GM13976 (cell line): ENCODE measurements at places on chromosomes 6 and 20.

- DNase-seq, result peak; percentile 39
Measured at GRCh38 chr6:53437557-53438202, 88.9 kb upstream of the ELOVL5 start.

- no peak for DNase-seq
Measured at GRCh38 chr6:56984361-56984760, 29.5 kb downstream of the BEND6 start.

GRCh38 chr6:18249271-18249670 is 15.1 kb downstream of the DEK start:
- no peak for DNase-seq

- DNase-seq, result no peak
Measured at GRCh38 chr6:163152701-163153100, 261.8 kb upstream of the QKI start.

- DNase-seq, result no peak
Measured at GRCh38 chr20:51346686-51347485, 195.6 kb downstream of the NFATC2 start.

- DNase-seq, result no peak
Measured at GRCh38 chr20:19777981-19778380, 19.9 kb downstream of the RIN2 start.

- no peak for DNase-seq
Measured at GRCh38 chr6:161901740-161902426, 628.0 kb upstream of the AGPAT4 start.

- DNase-seq, result peak; percentile 71
Measured at GRCh38 chr20:1894471-1894950, 696 bp upstream of the SIRPA start.

- no peak for DNase-seq
Measured at GRCh38 chr20:1469306-1469905, 2.8 kb upstream of the NSFL1C start.

- no peak for DNase-seq
Measured at GRCh38 chr6:31585491-31585890, 586 bp upstream of the LST1 start.

GRCh38 chr6:33790379-33790778 is 1.4 kb upstream of the LEMD2 start:
- no peak for DNase-seq

- DNase-seq, result no peak
Measured at GRCh38 chr6:70289299-70289698, 13.6 kb downstream of the COL9A1 start.

DNA sequence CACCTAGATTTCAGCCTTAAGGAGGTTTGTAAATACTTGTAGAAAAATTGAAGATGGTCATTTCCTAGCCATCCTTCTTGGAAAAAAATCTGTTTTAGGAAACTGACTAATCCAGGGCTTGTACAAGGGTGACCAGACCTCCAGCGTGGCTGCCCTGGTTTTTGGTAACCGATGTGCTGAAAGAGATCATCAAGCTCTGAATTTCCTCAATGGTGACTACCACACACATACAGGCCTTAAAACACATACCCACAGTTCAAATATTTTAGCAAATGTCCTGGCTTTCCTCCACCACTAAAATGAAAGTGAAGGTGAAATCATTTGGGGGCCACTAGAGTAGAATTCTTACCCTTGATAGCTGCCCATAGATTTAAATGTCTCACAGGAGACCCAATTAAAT is 215.3 kb upstream of the SUPT3H start:
- no peak for DNase-seq

- DNase-seq, result no peak
Measured at GRCh38 chr6:84836366-84836765, 72.0 kb upstream of the TBX18 start.

- DNase-seq, result peak; percentile 22
Measured at GRCh38 chr6:73030257-73030656, 195.0 kb downstream of the KHDC1L start.

DNA sequence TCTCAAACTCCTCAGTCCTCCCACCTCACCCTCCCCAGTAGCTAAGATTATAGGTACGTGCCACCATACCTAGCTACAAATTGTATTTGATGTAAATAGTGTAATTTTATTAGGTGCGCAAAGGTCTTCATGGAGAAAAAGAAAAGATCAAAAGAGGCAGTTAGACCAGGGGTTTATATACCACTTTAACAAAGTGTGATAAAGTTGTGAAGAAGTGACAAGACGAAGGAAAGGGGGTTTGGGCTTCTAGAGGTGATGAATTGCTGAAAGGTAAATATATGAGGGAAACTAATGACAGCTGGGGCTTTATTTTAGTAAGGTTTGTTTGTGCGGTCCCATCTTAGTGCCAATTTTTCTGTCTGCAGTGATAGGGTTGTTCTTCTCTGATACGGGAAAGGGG is 105.3 kb downstream of the CD24 start:
- DNase-seq, result no peak

DNA sequence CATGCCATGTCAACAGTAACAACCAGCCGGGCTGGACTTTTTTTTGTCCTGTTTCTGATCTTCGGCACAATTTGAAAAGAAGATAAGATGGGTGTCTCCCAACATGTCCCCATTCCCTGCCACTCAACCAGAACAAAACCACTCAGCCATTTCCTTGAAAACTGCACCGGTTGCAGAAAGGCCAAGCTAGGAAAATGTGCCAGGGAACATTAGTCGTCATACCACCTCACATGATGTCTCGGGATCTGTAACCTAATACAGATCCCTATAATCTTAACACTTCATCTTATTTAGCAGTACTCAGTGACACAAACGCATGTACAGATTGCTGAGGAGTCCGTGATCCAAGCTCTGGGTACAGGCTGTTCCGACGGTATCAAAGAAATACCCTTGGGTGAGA is 46.5 kb downstream of the ALDH8A1 start:
- DNase-seq, result no peak

- DNase-seq, result no peak
Measured at GRCh38 chr6:55277646-55278045, 49.6 kb upstream of the GFRAL start.

GRCh38 chr6:133504761-133505160 is 263.6 kb downstream of the EYA4 start:
- DNase-seq, result no peak

- DNase-seq, result peak; percentile 89
Measured at GRCh38 chr6:356828-357251, 34.7 kb upstream of the IRF4 start.

DNA sequence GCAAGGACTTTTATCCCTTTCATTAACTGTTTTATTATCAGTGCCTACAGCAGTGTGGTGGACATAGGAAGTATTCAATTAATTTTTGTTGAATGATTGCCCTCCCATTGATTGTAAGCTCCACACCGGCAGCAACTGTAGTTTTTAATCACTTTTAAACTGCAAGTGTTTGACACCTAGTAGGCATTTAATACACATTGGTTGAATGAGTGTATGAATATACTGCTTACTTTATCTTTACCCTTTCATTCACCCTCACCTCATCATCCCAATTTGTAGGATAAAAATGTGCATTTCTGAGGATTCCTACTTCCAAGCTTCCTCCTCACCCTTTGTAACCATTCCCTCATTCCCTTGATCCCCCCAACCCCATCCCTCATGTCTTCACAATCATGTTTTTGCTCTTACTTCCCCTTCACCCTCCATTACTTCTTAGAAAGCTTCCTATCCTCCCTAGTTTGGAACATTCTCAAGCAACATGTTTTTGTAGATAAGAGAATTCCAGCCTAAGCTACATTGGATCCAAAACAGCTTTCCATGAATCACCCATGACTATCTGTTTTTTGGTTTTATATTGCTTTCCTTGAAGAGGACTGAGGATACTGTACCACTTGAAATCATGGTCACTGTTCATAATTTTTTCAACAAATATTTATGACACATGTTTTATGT is 955 bp upstream of the SLC26A8 start:
- no peak for DNase-seq

DNA sequence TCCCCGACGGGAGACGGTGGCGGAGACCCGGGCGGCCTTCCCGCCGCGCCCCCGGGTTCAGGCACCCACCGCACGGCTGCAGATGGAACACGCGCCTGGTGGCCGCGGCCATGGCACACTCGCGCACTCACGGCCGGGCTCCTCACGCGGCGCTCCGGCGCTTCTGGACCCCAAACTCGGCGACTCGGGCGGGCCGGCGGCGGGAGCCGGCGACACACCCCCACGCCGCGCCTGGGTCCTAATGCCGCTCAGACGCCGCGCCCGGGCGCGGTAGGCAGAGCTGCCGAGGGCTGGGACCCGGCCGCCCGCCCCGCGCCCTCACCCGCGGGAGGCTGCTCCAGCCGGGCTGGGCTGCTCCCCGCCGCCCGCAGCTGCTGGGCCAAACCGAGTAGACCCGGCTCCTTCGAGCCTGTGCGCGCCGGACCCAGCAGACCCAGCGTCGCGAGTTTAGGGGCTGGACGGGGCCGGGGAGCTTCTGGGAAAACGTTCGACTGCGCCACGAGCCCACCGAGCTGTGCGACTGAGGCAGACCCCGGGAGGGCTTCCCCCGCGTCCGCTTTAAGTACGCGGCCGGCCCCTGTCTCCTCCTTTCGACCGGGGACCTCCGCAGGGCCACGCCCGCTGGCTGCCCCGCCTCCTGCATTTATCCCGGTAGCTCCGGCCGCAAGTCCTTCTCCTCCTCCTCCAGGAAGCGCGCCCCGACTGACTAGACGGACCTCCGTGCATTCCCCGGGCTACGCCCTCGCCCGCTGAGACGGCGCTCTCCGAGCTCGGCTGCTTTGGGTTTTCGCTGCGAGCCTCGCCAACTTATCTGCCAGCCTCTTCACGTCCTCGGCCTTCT is at the start of gene SLC4A11:
SLC4A11 (minus strand) TSS at position 165 of the 841 bp plus-strand sequence; CDS start at position 112, 53 bp downstream.
- peak; percentile 85 for DNase-seq
